Mammary epithelial cell (primary cell): ENCODE measurements at places on chromosomes 7 and 10.

- no peak for DNase-seq
Observed at GRCh38 chr7:71645836-71646235, 513.9 kb downstream of the GALNT17 start.

DNA sequence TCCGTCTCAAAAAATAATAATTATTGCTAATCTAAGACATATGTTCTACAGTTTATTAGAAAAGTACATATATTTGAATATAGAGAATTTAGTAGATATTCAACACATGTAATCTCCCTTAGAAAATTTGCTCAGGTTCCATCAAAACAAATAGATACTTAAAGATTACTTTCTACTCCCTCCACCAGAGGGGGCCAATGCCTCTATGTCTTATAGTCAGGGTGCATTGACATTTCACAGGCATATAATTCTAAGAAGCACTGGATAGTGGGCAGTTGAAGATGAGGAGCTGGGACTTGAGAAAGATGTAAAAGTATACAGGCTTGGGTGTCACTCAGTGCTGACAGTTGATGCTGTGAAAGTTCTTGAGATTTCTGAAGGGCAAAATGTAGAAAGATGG, 301.6 kb upstream of the HPS1 start:
- peak; percentile 23 for DNase-seq

DNA sequence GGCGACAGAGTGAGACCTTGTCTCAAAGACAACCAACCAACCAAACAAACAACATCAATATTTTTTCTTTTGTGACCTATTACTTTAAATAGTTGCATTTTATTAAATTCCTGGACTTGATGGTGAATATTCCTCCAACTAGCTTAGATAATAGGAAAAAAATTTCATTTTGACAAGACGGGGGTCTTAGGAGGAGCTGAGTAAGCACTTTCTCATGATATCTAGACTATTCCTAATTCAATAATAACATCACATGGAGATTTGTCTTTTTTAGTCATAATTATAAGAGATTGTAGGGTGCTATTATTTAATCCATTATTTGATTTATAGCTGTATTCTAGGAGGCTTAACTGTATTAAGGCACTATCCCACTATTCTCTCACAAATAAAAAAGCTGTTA, 702.5 kb downstream of the PHTF2 start:
- DNase-seq: no peak

DNA sequence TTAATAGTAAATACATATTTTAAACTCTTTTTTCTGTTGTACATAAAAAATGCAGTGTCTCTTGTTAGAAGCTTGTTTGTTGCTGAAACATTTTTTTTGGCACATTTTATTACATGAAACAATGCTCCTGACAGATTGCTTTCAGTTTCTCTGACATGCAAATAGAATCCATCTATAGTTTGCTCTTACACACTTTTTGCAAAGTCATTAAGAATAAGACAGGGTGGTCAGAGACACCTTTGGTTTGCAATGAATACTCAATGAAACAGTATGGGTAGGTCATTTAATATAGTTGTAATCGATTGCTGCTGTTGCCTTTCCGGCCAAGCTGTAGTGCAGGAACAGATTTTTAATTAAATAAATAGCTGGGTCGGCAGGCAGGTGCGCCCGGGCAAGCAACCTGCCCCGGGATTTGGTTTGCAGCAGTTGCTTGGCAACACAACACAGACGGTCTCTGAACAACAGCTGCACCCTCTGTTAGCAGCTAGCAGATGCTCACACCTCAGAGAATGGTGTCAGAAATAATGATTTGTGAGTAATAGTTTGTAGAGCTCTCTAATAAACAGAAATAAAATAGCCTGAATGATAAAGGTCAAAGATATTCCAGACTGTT, 115.7 kb upstream of the CACNA2D1 start:
- peak; percentile 40 for DNase-seq

DNA sequence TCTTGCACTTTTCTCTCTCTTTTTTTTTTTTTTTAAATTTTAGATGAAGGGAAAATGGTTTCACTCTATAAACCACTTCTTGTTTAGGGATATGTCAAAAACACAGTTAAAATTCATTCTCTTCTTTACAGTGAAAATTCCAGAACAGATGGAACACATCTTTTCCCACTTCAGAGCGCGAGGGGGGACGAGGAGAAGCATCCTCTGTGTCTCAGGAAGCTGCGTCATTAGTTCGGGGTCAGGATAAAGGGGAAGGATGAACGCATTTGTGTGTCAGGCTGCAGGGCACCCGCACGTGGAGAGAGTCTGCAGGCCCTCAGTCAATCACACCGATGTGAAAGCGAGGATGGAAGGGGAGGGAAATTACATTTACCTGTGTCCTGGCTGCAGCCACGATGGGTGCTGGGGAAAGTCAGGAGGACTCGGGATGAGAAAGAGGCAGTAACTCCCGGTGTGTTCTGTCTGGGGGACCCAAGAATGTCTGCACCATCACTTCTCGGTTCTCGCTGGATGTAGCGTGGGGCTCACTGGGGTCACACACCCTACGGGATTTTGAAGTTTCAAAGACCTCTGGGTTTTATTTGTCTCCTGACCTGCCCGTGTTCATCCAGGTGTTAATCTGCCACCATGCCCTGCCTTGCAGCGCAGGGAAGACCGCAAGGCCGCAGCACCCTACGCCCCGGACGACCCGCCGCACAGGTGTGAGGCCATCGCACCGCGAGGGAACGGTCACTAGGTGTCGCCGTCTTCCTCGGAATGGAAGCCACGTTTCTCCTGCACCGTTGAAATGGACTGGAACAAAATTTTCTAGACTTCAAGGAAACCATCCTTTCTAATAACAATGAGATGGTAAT, 66.7 kb upstream of the PITRM1 start:
- peak; percentile 26 for DNase-seq

DNA sequence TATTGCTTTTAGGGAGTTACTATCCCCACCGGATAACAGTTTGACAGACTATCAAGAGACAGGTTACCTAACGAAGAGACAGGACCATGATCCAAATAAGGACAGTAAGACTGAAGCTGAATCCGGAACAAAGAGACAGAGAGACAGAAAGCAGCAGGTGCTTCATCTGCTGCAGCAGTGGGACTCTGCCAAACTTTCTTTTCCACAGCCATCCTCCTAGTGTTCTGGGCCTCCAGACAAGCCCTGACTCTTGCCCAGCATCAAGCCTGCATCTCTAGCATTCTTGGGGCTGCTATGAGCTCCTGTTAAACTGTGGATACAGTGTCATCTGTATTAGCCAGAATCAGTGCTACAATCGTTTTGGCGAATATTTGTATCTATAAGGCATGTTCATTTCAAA, 761.7 kb downstream of the GRID1 start:
- no peak for DNase-seq

DNA sequence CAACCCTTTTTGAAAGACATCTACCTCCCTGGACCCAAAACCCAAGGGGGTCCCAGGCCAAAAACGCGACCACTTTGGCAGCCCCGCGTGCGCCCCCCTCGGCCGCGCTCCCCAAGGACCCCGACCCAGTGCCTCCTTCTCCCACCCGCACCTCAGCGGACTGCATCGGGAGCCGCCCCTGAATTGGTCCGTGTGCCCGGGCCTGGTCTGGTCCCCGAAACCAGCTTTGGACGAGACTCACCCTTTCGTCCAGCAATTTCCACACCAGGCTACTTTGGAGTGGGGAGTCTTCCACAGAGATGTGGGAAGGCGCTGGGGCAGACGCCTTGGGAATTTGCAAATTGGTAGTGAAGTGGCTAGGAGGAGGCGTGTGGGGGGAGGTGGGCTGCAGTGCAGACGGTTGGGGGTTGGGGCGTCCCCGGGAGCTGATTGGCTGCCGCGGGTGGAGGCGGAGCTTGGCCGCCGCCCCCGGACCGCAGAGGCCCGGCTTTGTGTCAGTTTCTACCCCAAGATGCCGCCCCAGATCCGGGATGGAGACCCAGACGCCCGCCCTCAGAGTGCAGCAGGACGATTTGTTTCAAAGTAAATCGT, 16.9 kb downstream of the TCAF1 start:
- no peak for DNase-seq

DNA sequence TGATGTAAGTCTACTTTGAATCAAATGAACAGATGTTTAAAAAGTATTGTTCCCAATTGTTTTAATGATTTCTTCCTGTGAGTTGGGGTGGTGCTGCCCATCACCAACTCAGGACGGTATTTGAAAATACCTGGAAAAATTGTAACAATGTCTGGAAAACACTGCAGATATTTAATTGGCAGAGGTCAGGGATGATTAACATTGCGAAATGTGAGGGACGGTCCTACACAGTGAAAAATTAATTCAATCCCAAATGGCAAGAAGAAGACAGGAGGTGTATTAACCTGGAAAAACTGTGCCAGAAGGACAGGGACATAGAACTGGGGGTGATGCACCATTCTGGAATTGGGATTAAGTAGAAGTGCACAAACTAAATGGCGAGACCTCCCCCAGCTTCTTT, 29.6 kb downstream of the ANKIB1 start:
- no peak for DNase-seq

GRCh38 chr10:127982601-127983000, 75.7 kb downstream of the PTPRE start:
- DNase-seq: no peak

DNA sequence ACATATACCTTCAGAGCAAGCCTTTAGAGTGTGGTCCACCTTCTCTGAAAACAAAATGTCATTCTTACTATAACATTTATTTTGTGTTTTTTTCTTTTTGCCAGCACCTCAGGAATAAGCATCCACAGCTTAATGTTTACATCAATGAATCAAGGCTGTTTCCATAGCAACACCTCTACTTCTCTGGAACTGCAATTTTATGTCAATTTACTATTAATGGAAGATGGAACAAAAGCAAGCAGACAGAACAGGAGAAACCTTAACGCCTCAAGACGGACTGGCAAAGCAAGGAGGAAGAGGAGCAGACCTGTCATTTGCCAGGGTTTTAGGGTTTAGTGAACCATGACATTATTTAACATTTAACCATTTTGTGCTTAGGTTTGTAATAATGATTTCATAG, 63.1 kb downstream of the PRR15 start:
- no peak for DNase-seq

- no peak for DNase-seq
Observed at GRCh38 chr10:25808372-25808771, 125.7 kb upstream of the MYO3A start.

DNA sequence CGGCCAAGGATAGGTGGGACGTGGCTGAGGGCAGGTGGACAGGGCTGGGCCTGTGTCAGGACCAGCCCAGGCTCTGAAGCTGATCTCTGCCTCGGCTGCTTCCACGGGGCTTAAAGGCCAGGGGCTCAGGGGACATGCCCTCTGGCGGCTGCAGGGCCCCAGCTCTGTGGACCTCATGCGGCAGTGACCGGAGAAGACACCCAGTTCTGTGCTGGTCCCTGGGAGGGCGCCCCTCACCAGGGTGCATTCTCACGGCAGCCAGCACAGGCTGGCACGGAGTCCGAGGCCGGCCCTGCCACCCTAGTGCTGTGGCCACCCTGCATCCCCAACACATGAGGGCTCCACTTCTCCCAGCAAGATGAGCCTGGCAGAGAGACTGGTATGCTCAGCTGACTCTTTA, 30.3 kb downstream of the YKT6 start:
- DNase-seq: no peak

DNA sequence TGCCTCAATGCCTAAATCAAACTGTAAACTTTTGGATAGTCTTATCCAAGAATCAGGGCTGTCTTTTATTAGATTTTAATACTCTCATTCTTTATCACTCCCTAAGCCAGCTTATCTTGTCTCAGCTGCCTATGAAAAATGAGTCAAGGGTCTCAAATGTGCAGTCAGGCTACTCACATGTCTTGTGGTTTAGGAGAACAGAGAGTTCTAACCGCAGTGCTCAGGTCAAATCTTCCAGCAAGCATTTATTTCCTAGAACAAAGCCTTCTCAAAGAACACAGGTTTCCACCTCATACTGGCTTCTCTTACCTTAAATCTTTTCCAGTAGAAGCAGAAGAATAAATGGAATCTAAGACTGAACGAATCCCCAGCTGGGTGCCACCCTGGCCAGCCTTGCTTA, 23.5 kb downstream of the HTR5A start:
- peak; percentile 63 for DNase-seq

DNA sequence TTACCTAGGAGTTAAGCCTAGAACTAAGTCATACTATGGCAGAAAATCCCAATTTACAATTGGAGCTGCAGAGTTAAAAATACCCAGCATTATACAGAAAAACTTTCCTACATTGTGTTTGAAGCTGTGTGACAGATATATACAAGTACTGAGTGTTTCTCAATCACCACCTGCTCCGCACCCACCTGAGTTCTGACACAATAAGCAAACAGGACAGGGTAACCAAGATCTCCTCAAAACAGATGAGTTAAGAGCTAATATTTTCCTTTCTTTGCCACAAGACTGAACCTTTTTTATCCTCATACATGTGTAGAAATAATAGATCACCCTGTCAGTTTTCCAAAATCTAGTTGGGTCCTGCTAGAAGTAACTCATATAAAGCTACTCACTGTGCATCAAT, 186.3 kb downstream of the DOCK4 start:
- no peak for DNase-seq

DNA sequence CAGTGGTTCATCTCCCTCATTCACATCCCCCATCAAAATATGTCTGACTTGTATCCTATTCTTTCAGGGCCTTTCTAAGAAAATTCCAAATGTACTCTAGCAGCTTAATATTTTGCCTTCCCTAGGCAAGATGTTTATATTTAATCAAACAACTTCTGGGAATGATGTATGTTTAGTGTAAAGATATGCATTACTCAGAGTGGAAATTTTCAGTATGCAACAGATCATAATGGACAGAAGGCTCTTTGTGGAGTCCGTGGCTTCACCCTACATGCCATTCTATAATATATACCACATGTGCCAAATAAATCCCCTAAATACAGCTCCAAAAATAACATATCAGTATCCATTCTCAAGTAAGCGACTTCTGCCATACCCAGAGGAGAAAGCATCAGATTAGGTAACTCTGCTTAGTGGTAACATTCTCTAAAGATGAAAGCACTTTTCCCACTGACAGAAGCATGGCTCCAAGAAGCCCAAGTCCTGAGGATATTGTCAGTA, 316.6 kb downstream of the KCNMA1 start:
- peak; percentile 84 for DNase-seq

- DNase-seq: no peak
Observed at GRCh38 chr7:21947946-21948345, 2.2 kb upstream of the CDCA7L start.

GRCh38 chr7:45036796-45037195, 36.8 kb downstream of the CCM2 start:
- no peak for DNase-seq

DNA sequence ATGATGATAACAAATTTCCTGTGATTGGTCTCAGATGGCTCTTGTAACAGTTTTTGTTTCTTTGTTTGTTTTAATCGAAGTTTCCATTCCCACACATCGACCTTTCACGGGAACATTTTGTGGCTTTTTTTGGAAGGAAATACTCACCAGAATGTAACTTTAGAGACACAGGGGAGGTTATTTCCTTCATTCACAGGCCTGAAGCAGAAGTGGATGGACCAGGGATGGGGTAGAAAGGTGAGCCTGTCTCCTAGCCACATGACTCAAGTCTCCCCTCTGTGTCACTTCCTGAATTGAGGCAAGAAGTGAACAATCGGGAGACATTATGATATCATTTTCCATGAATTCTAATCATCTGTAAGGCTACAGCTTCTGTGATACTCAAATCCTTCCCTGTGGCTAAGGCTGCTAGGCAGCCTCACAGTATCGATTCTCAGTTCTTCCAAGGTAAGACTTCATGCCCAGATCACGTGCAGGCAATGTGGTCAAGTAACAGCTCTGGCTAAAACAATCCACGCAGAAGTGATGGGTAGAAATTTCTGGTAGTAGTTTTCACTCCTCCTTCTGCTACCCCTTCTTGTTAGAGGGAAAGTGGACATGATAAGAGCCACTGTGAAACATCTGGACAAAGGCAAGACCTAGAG, 203.9 kb upstream of the NEBL start:
- DNase-seq: peak; percentile 86

GRCh38 chr10:123348691-123349572, 194.7 kb downstream of the BUB3 start:
- DNase-seq: peak; percentile 5

- no peak for DNase-seq
Observed at GRCh38 chr10:3292636-3293035, 120.1 kb upstream of the PITRM1 start.
